ENCODE measurements at places on chromosomes 12 and 14. TPM values are rescaled to one million over a fixed set of nuclear protein-coding genes. Genes with fewer than 3 reads are reported as not detected.
A peak's percentile ranks its signal among the peaks of the same experiment; 100 is the strongest.

GRCh38 chr12:19440019-19440858, 947 bp downstream of the AEBP2 start:
- DNase-seq, result peak; percentile 49
- H3K27me3 ChIP-seq, result no peaks in the 10 kb centered on the region
- H3K27ac ChIP-seq, result peak overlapping the region; percentile 87
- H3K36me3 ChIP-seq, result no peaks in the 10 kb centered on the region
- peaks cover 21% of the 10 kb centered on the region for H3K4me1 ChIP-seq
- peak overlapping the region; percentile 78 for H3K4me3 ChIP-seq

- no peak overlapping the region for H3K4me3 ChIP-seq
- no peaks in the 10 kb centered on the region for H3K4me1 ChIP-seq
- peaks cover 8% of the 10 kb centered on the region for H3K36me3 ChIP-seq
- no peak overlapping the region for H3K27ac ChIP-seq
- no peak for DNase-seq
Measured at GRCh38 chr12:39355841-39356240, 87.1 kb downstream of the KIF21A start.

The EPYC gene
- total RNA-seq, result not detected

The CD163L1 gene
- not detected for total RNA-seq

The PIK3C2G gene
- not detected for total RNA-seq
